ENCODE measurements at places on chromosomes 13 and 19.

- DNase-seq = no peak
- no peaks in the 10 kb centered on the region for H3K27me3 ChIP-seq
- no peak overlapping the region for H3K27ac ChIP-seq
- no peaks in the 10 kb centered on the region for H3K4me1 ChIP-seq
These were observed 42.0 kb downstream of the ZNF486 start for GRCh38 chr19:20209051-20209450.

DNA sequence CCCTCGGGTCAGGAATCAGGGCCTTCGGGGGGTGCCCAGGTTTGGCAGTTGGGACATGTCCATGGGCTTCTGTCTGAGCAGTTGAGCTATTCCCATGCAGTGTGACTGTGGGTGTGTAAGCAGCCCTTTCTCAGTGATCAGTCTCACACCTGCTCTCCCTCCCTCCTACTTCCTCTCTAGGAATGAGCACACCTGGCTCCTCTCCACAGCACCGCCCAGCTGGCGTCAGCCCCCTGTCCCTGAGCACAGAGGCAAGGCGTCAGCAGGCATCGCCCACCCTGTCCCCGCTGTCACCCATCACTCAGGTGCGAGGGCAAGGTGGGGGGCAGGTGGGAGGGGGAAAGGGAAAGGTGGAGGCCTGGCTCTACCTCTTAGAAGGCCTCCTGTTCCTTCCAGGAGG is 25.9 kb downstream of the COMP start:
- peaks cover 9% of the 10 kb centered on the region for H3K36me3 ChIP-seq
- no peak overlapping the region for H3K27ac ChIP-seq
- DNase-seq = no peak
- H3K4me1 ChIP-seq = no peaks in the 10 kb centered on the region
- H3K27me3 ChIP-seq = no peaks in the 10 kb centered on the region

- no peak overlapping the region for H3K4me3 ChIP-seq
- no peaks in the 10 kb centered on the region for H3K27me3 ChIP-seq
- peaks cover 58% of the 10 kb centered on the region for H3K36me3 ChIP-seq
- DNase-seq = no peak
- H3K4me1 ChIP-seq = peaks cover 7% of the 10 kb centered on the region
These were observed 18.3 kb upstream of the TEX29 start for GRCh38 chr13:111302045-111302726.

DNA sequence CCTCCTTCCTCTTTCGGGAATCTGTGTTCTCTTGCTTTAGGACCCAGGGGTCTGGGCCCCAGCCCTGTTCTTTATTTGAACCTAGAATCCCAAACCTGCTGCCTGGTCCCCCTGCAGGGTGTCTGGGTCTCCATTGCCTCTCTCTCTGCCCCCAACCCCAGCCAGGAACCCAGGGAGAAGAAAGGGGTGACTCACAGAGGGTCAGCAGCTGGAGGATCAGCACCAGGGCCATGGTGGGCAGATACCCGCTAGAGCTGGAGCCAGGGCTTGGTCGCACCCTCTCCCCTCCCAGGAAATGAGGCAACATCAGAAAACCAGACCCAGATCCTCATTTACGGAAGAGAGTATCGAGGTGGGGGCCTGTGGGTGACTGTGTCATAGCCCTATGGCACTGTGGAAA is at the start of gene OSCAR:
Gene OSCAR, minus strand, starts transcription at position 243 of the 400 bp plus-strand sequence. Its CDS starts 11 bp downstream, at position 232.
- peak within 1 kb of the TSS; percentile 10 for H3K27ac ChIP-seq
- peaks cover 36% of the 10 kb centered on the region for H3K36me3 ChIP-seq
- H3K4me3 ChIP-seq = peak within 1 kb of the TSS; percentile 49
- no peaks in the 10 kb centered on the region for H3K27me3 ChIP-seq
- DNase-seq = no peak

DNA sequence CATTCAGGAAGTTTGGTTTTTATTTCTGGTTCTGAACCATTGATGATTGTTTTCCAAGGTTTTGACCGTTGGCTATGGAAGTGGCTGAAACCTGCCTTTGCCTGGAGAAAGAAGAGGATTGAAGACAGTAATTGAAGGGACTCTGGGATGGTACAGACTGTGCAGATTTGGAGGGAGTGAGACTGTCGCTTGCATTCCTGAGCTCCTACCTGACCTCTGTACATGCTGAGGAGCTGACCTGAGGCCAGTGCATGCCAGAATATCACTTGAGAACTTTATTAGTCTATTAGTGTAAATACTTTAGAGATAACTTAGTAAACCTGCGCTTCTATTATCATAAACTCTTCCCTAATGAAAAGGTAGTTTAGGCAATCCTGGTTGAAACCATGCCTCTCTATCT is 276.4 kb downstream of the IRS2 start:
- peaks cover 3% of the 10 kb centered on the region for H3K36me3 ChIP-seq
- no peak overlapping the region for H3K27ac ChIP-seq
- no peak overlapping the region for H3K4me3 ChIP-seq
- no peak for DNase-seq

GRCh38 chr19:40282209-40282580 is 3.0 kb downstream of the AKT2 start:
- DNase-seq = no peak
- no peak overlapping the region for H3K27ac ChIP-seq
- peaks cover 35% of the 10 kb centered on the region for H3K36me3 ChIP-seq
- no peaks in the 10 kb centered on the region for H3K27me3 ChIP-seq
- peaks cover 60% of the 10 kb centered on the region for H3K4me1 ChIP-seq
- no peak overlapping the region for H3K4me3 ChIP-seq

DNA sequence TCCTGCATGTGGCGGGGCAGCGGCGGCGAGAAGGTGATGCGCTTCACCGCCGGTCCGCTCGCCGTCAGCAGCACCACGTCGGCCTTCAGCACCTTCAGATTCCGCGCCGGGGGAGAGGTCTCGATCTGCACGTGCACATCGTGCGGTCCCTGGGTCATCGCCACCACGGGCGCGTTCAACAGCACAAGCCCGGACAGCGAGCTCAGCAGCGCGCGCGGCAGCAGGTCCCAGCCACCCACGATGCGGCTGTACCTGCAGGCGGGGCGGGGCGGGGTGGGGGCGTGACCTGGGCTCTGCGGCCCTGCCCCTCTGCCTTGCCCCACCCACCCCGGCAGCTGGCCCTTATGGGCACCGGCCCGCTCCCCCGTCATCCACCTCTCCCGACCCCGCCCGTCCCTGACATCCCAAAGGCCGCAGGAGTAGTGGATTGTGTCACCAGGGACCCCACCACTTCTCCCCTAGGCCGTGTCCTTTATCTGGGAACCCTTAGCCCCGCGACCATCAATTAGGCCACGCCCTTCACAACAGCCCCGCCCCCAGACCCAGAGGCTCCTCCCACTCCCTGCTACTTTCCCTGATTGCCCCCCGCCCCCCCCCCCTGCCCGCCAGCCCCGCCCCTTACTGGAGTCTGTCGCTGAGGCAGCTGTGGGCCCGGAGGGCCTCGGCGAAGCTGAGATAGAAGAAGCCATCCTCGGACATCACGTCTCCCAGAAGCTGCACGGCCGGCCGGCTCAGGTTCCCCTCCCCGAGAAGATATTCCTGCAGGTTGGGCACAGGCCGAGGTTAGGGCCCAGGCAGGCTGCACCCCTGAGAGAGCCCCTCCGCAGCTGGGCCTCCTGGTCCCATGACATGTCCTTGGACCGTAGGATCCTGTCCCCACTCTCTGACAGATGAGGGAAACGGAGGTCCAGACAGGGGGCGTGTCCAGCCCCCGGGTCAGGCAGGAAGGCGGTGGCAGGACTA is 6.1 kb downstream of the IL4I1 start:
- H3K4me1 ChIP-seq = peaks cover 4% of the 10 kb centered on the region
- H3K27ac ChIP-seq = peak overlapping the region; percentile 99
- peak; percentile 69 for DNase-seq
- no peaks in the 10 kb centered on the region for H3K27me3 ChIP-seq

GRCh38 chr19:51602189-51602854 is 27.9 kb downstream of the SIGLEC5 start:
- H3K36me3 ChIP-seq = no peaks in the 10 kb centered on the region
- H3K4me1 ChIP-seq = peaks cover 2% of the 10 kb centered on the region
- no peak overlapping the region for H3K27ac ChIP-seq
- peaks cover 69% of the 10 kb centered on the region for H3K27me3 ChIP-seq

- no peak overlapping the region for H3K27ac ChIP-seq
- peaks cover 3% of the 10 kb centered on the region for H3K36me3 ChIP-seq
- H3K4me1 ChIP-seq = no peaks in the 10 kb centered on the region
- no peak overlapping the region for H3K4me3 ChIP-seq
These were observed 1.8 kb downstream of the NXNL1 start for GRCh38 chr19:17458970-17459369.

All from effector memory CD8-positive, alpha-beta T cell (primary cell).